Gastrocnemius medialis (tissue), 4 donors: ENCODE measurements at places on chromosomes 6 and 20. TPM values are rescaled to one million over a fixed set of nuclear protein-coding genes. Genes with fewer than 3 reads are reported as not detected.

AKAP7 gene
- 6.4 TPM for total RNA-seq

LBP gene
- total RNA-seq: 9.3 TPM

SLC52A3 gene
- 1.4 TPM for total RNA-seq

LPA gene
- not detected for total RNA-seq

REM1 gene
- 7.5 TPM for total RNA-seq

RIPK1 gene
- 12.0 TPM for total RNA-seq

DNA sequence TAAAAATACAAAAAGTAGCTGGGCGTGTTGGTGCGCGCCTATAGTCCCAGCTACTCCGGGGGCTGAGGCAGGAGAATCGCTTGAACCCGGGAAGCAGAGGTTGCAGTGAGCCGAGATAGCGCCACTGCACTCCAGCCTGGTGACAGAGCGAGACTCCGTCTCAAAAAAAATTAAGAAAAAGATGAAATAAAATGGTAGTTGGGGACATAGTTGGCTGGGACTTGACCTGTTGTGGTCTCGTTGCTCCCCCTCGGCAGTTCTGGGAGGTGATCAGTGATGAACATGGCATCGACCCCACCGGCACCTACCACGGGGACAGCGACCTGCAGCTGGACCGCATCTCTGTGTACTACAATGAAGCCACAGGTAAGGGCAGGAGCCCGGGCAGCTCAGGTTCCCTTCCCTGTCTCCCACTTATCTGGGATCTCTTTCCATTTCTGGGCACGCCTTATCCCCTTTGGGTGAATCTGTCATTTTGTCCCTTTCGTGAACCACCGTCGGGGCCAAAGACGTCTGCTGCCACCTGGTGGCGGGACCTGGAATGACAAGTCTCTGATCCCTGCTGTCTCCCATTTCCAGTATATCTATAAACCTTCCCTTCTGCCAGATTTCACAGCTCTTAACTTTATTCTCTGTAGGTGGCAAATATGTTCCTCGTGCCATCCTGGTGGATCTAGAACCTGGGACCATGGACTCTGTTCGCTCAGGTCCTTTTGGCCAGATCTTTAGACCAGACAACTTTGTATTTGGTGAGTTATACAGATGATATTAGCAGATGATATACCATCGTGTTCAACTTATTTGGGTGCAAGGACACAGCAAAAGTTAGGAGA lies 2.3 kb downstream of the TUBB start:
- DNase-seq: peak; percentile 75
- peak overlapping the region; percentile 99 for H3K4me3 ChIP-seq
- H3K36me3 ChIP-seq: no peaks in the 10 kb centered on the region
- H3K4me1 ChIP-seq: peaks cover 26% of the 10 kb centered on the region
- peak overlapping the region; percentile 98 for H3K27ac ChIP-seq
- no peaks in the 10 kb centered on the region for H3K27me3 ChIP-seq

DNA sequence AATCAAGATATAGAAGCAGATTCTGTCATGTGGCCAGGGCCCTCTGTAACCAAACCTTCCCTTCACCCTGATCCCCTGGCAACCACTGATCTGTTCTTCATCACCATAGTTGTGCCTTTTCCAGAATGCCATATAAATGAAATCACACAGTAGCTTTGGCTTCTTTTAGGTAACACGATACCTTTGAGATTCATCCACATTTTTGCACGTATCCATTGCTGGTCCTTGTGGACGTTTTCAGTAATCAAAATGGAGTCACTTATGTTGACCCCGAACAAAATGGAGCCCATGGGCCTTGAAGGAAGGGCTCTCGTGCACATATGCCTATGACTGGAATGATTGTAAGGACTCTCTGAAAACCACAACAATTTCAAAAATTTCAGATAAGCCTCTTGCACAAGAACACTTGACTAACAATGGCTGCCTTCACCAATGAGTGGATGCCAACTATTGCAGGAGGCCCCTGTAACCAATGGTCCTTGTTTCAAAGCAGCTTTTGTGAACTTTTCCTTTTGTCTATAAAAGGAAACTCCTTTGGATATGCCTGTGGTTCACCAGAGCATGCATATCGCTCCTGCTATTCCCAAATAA lies 84.3 kb upstream of the RALY start:
- no peaks in the 10 kb centered on the region for H3K36me3 ChIP-seq
- no peak overlapping the region for H3K27ac ChIP-seq
- H3K4me1 ChIP-seq: peaks cover 17% of the 10 kb centered on the region

DNA sequence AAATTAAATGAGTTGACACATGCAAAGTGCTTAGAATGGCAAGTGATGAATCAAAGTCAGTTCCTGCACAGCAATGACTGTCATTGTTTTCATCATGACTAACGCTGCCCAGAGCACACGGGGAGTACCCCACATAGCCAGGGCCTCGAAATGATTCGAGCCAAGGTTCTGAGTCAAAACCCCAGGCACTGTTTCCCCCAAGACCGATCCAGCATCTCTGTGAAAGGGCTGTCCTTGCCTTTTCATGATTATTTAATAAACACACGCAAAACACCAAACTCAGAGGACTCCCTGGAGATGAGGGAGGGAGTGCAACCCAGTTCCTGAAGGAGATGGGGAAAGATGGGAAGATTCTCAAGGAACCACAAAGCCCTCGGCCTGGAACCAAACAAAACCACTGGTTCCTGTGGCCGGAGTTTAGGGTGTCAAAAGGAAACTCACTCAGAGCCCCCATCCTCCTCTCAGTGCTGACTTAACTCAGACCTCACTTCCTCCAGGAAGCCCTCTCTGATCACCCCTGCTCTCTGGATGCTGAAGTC lies 3.8 kb downstream of the PREX1 start:
- H3K4me1 ChIP-seq: peaks cover 15% of the 10 kb centered on the region
- no peak for DNase-seq
- H3K36me3 ChIP-seq: no peaks in the 10 kb centered on the region
- no peaks in the 10 kb centered on the region for H3K27me3 ChIP-seq

- H3K27ac ChIP-seq: no peak overlapping the region
- no peak for DNase-seq
- no peaks in the 10 kb centered on the region for H3K36me3 ChIP-seq
- no peaks in the 10 kb centered on the region for H3K27me3 ChIP-seq
- H3K4me3 ChIP-seq: no peak overlapping the region
These were observed 94.5 kb upstream of the NRSN1 start for GRCh38 chr6:24031496-24031895.

- no peaks in the 10 kb centered on the region for H3K36me3 ChIP-seq
- DNase-seq: no peak
- no peak overlapping the region for H3K27ac ChIP-seq
These were observed 17.7 kb upstream of the NNAT start for GRCh38 chr20:37503256-37503927.
